ENCODE measurements at places on chromosomes 6 and 20.

DNA sequence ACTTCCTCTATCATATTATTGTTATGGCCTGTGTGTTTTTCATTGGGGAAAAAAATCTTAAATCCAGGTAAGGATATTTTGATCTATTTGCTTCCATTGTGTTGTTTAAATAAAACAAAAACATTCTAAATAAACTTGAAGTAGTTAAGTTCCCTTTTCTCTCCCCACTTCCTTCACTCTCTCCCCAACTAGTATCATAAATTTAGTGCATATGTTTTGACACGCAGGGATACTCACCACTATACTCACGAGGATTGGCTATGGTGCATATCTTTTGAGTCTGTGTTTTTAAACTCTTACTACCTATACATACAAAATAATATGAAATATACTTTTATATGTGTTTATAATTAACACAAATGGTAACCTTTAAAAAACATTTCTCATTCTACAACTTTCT is 5.2 kb downstream of the TTLL9 start:
- DNase-seq = no peak

DNA sequence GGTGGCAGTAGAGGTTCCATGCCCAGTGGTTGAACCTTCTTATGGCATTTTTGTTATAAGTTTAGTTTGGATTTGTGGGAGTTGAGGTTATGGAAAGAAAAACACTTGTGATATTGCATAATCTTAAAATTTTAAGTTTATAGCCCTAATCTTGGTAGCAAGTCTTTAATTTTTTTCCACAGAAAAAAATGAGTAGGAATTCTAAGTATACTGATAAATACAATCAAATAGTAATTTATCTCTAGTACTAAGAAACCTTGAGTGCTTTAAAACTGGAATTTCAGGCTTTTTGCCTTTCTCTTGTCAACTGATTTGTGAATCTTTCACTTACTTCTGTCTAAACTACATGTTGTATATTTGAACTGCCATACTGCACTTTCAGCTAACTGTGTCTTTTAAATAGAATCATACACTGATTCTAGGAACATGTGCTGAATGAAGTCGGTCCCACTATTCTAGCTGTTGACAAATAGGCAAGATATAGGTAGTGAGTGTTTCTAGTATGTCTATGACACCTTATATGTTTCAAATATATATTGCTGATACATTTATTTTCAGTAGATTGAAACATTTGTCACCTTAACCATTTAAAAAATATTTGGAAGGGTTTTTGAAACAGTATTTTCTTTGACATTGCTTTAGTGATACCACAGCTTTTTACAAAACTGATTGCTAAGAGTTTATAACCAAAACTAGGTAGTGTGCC is 2.4 kb downstream of the PARD6B start:
- no peak for DNase-seq

- no peak for DNase-seq
These were observed 37.2 kb upstream of the RNF24 start for GRCh38 chr20:4052554-4052953.

- no peak for DNase-seq
These were observed 9.2 kb downstream of the FOXS1 start for GRCh38 chr20:31835977-31836852.

DNA sequence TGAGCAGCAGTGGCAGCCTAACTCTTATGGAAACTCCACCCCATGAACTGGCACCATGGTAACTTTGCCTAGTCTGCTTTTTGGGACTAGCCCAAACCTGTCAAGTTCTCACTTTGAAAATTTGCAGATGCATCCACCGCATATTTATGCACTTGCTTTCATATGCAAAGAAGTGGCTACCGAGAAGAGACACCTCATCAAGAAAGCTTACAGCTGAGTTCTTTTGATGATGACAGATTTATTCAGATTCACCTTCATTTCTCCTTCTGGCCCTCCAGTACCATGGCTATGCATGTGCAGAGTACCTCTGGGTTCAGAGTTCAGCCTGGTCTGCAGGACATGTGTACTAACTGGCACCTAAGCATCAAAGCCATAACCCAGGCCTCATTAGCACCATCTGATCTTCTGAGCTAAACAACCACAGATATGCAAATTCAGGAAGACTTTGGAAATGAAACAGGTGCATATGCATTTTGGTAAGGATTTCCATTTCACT is 154.3 kb upstream of the TENT5A start:
- no peak for DNase-seq

- DNase-seq = no peak
These were observed 105.9 kb downstream of the GJA10 start for GRCh38 chr6:89999945-90000825.

DNA sequence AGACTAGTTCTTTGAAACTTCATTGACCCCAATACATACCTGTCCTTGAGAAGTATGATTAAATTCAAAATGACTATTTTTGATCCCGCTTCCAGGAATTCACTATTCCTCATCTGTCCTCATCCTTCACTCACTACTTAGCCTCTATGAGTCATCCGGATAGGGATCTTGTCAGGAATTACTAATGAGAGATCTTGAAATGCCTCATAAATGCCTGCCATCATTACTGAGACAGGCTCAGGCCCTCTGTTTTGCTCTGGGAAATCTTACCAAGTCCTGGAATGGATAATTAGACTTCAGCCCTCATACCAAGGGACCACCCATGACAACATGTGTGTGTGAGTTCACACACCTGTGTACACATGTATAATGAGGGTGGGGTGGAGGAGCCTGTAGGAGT is 2.8 kb upstream of the CYP24A1 start:
- DNase-seq = no peak

GRCh38 chr6:38589367-38589720 is 50.4 kb downstream of the BTBD9 start:
- no peak for DNase-seq

- DNase-seq = no peak
These were observed 31.7 kb upstream of the CCR6 start for GRCh38 chr6:167091026-167091804.

DNA sequence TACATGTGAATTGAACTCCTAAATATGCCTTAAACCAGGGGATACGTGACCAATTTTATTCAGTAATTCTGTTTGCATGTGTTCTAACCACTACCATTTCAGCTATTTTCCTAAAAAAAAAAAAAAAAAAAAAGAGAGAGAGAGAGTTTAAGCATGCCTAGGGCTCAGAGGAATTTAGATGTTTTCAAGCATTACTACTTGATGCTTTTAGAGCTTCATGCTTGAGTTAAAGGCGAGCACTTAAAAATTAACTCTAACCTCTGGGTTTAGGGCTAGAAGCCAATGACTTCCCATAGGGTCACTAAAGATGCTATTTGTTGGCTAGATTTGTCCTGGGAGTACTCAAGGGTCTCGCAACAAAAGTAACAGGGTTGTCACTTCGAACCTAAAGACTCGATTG is 217.7 kb downstream of the ATXN1 start:
- DNase-seq = no peak

GRCh38 chr20:63102721-63103375 is 96.1 kb upstream of the BHLHE23 start:
- peak; percentile 71 for DNase-seq

- DNase-seq = no peak
These were observed 95.0 kb downstream of the LRFN2 start for GRCh38 chr6:40492187-40492586.

- no peak for DNase-seq
These were observed 85.2 kb downstream of the SHLD1 start for GRCh38 chr20:5835321-5835821.

GRCh38 chr6:142885182-142885867 is 59.7 kb downstream of the HIVEP2 start:
- DNase-seq = peak; percentile 44

DNA sequence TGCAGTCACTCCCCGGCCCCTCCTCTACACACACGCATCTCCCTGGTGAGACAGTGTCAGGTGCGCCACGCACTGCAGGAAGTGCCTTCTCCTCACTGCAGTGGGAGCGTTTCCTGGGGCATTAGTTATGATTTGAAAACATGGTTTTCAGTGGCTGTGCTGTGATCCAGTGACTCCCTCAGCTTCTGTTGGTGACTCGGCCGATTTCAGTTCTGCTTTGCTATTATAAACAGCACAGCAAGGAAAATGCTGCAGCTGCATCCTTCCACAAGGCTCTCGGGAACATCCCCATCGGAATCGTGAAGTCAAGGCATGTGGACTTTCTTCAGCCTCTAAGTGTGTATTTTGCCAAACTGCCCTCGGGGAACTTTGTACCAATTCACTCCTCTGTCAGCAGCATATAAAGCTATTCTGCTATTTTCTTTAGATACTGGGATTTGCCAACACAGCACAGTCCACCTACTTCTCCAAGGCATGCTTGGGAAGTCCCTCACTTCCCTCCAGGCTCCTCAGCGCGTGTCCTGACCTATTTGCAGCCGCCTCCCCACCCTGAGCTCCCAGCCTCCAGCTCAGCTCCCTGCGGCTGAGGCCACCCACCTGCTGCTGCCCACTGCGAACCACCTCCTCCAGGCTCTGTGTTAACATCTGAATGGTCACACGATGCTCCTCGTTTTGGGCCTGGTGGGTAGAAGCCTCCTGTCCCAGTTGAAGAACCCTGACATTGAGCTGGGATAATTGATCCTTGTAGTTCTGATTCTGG is 54.5 kb downstream of the GINS1 start:
- DNase-seq = no peak

DNA sequence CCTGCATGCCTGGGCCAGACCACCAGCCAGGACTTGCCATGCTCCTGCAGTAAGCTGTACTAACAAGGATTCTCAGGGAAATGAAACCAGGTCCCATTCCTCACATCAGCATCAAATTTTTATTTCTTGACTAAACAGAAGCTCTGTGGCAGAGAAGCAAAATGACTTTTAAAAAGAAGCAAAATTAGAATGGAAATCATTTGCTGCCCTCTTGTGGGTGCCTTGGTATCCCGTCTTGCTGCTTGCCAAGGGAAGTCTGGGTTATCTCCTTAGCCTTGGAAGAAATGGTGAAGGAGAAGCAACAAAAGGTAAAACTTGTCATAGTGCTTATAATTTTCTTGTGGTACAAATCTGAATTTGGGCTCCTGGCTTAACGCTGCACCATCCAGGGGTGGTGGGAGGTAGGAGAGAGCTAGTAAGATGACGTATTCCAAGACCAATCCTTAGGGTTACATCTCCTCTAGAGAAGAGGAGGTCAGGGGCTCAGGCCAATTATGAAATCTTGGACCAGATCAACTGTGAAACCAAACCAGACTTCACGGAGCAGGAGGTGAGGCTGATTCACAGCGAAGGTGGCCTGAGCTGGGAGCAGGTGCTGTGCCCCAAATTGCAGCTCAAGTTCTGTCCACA is 107.5 kb downstream of the FAXC start:
- DNase-seq = no peak

- DNase-seq = no peak
These were observed 296.9 kb downstream of the BCKDHB start for GRCh38 chr6:80403365-80403764.

DNA sequence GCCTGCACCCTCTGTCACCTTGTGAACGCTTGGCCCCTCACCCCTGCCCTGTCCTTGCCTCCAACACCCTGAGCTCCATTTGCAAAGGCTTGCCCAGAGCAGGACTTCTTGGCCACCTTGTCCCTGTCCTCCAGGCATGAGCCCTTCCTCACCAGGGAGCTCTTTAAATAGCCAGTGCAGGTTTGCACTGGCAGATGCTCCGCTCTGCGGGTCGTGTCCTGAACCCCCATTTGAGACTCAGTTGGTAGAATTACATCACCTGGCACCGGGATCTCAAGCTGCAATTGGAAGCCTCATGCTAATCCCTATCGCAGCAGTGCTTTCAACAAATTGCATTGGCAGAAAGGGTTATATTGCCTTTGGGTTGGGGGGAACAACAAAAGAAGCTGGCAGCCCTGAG is 85.9 kb downstream of the TRMT6 start:
- no peak for DNase-seq

GRCh38 chr20:40743141-40743775 is 54.2 kb upstream of the MAFB start:
- no peak for DNase-seq

Measured in stimulated activated naive CD4-positive, alpha-beta T cell treated with Interleukin-2 at 50 U/mL for 16 hours (primary cell).